ENCODE measurements at places on chromosomes 16 and 17.

DNA sequence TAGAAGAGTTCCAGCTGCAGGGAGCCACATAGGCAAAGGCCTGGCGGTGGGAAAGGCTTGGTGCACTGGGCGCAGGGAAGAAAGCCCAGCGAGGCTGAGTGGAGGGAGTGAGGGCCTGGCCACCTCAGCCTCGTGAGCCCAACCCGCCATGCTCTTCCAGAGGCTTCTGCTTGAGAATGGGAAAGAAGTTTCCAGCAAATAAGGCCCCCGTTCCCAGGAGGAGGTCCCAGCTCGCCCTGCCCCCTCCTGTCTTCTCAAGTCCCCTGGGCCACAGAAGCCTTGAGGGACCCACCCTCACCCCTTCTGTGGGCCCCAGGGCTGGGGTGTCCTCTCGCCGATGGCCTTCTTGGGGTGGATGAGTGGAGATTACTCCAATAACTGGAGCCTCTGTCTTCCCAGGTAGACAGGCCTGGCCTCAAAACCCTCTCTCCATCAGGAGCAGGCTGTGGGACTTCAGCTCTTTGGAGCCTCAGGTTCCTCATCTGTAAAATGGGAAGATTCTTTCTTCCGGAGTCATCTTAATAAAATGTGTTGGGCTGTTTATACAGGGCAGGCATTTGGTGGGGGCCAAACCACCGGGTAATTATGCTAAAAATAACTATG, 933 bp upstream of the SNN start:
- DNase-seq = no peak

- no peak for DNase-seq
Measured at GRCh38 chr17:50263331-50264262, 10.7 kb upstream of the TMEM92 start.

GRCh38 chr17:2400474-2400866, 390 bp downstream of the MNT start:
- peak; percentile 49 for DNase-seq

- no peak for DNase-seq
Measured at GRCh38 chr17:4806456-4806776, 536 bp upstream of the PLD2 start.

- DNase-seq = no peak
Measured at GRCh38 chr16:86077243-86077940, 178.4 kb downstream of the IRF8 start.

DNA sequence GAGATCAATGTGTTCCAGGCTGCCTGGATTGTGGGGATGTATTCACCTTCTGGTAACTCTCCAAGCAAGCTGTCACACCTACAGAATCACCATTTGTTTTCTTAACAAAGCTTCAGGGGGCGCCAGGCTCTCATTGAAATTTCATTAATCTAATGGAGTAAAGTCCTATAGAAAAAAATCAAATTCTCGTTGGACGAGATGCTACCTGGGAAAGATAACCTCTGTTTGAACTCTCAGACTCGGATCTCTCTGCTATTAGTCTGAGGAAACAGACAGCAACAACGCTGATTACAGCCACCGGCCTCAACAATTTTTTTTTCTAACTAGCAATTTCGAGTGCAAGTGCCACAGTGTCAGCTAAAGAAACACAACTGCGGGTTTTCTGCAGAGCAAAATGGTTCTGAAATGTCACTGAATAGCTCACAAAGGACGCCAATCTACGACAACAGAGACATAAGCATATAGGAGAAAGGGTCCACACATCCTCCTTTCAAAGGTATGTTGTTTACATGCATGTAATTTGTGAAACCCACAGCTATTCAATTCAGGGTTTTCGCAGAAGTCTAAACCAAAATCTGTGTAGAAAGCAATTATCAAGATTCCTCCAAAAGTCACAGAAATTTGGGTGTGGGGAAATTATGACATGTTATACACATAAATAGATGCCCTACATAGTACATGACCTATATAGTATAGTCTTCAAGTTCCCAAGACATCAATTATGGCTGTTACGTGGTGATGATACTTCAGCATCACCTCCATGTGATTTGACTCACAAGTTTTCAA, 135.8 kb downstream of the SKAP1 start:
- DNase-seq = peak; percentile 36

GRCh38 chr16:85387171-85387507, 226.0 kb upstream of the GSE1 start:
- no peak for DNase-seq

- DNase-seq = no peak
Measured at GRCh38 chr17:19717031-19717360, 612 bp upstream of the SLC47A2 start.

- DNase-seq = no peak
Measured at GRCh38 chr16:67278773-67279295, 498 bp upstream of the PLEKHG4 start.

- no peak for DNase-seq
Measured at GRCh38 chr17:47267354-47267828, 13.8 kb downstream of the ITGB3 start.

- no peak for DNase-seq
Measured at GRCh38 chr16:17269439-17269838, 201.3 kb downstream of the XYLT1 start.

All from CD4-positive, alpha-beta T cell treated with Interleukin-4 for 1 hour (primary cell).